A549 treated with Hydrocortisone at 1 μM for 4 hours (cell line): ENCODE measurements at places on chromosomes 11 and 22. TPM values are rescaled to one million over a fixed set of nuclear protein-coding genes. Genes with fewer than 3 reads are reported as not detected.

The PHOX2A gene
- not detected in 5 replicates for total RNA-seq

The YAP1 gene
- total RNA-seq: 54.6 to 74.2 TPM (median 71.3 TPM) in 5 replicates

The TNNT3 gene
- 0.15 to 0.20 TPM (median 0.18 TPM) in 3 of 5 replicates, not detected in the others for total RNA-seq

The MS4A6E gene
- total RNA-seq: not detected in 5 replicates

The OR8K3 gene
- total RNA-seq: not detected in 5 replicates

The BID gene
- 58.0 to 83.4 TPM (median 79.3 TPM) in 5 replicates for total RNA-seq

The OR51B2 gene
- total RNA-seq: not detected in 5 replicates

The MS4A5 gene
- not detected in 5 replicates for total RNA-seq

The TMPRSS13 gene
- total RNA-seq: 0.02 TPM in 2 of 5 replicates, not detected in the others

The CCDC85B gene
- total RNA-seq: 18.2 to 42.2 TPM (median 39.0 TPM) in 5 replicates

The MS4A7 gene
- not detected in 5 replicates for total RNA-seq
